ENCODE measurements at places on chromosomes 4 and X.

DNA sequence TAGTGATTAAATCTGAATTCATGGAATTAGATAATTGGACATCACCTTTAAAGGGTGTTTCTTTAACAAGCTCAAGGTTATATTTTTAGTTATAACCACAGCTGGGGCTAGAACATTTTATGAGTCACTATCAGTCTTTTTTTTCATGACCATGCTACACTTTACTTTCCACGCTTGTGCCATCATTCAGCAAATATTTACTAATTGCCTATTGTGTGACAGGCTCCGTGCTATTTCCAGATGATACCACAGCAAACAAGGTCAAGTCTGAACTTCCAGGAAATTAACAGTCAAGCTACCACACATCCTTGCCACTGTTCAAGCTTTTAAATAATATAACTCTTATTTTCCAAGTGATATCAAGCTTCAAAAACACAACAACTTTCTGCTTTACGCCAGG is 16.5 kb downstream of the SPANXN3 start:
- no peak for DNase-seq

- no peak for DNase-seq
Observed at GRCh38 chr4:7519638-7520376, 85.1 kb upstream of the PSAPL1 start.

DNA sequence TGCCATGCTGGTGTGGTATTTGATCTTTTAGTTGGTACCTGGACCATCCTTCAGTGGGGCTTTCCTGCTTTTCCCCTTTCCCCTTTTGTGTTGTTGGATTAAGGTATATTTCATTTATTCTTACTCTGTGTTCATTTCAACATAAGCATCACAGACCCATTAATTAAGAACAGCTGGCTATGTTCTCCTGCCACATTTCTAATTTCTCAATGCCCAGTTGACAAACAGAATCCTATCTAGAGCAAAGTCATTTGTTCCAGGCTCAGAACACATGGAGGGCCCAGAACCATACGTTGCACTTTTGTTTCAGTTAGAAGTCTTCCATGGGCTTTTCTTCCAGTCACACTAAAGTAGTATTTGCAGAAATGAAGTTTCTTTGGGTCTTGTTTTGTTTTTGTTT is 46.1 kb upstream of the EOLA2 start:
- DNase-seq: no peak

DNA sequence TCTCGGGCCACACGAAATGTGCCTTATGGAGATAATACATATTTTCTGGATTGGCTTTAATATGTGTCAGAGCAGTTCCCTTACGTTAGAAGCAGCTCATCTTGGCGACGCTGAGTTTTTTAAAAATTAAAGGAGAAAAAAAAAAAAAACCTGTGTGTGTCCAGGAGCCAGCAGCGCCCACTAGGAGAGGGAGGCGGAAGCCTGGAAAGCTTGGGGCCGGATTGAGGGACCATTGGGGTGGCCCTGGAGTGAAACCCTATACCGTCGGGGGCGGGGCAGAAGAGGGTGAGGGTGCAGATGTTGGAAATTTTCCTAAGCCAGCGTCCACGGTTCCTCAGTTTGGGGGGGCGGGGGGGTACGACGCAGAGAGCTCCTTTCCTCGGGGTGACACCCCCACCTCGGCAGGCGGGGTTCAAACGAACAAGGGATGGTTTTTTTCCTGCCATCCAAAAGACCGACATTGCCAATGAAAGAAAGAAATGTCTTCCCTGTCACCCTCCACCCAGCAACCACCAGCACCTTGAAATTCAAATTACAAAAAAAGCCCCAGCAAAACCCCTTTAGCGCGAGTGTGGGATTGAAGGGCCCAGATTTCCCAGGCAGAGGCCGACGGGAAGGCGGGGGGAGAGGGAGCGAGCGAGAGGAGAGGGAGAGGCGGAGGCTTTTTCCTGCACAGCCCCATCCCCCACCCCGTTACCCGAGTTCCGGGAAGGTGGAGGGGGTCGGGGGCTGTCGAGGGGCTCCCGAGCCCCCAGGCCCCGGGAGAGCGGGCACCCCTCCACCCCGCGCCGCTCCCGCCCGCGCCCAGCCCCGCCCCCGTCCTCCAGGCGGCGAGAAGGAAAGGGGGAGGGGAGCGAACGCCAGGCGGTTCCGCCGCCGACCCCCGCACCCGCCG is 859 bp downstream of the SMARCA1 start:
- DNase-seq: peak; percentile 70

DNA sequence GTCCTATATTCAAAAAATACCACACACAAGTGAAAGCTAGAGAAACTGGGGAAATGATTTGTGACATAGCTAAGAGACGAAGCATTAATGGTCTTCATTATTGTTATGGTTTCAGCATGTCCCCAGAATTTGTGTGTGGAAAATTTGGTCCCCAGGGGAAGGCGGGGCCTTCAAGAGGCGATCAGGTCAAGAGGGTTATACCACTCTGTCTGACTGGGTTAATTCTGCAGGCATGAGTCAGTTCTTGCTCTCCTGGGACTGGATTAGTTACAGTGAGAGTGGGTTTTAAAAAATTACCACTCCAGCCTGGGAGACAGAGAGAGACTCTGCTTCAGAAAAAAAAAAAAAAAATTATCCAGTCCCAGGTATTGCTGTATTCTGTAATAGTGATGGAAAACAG is 2.1 kb upstream of the MTNR1A start:
- DNase-seq: no peak

- DNase-seq: no peak
Observed at GRCh38 chr4:172778583-172778982, 390.0 kb upstream of the GALNT7 start.

DNA sequence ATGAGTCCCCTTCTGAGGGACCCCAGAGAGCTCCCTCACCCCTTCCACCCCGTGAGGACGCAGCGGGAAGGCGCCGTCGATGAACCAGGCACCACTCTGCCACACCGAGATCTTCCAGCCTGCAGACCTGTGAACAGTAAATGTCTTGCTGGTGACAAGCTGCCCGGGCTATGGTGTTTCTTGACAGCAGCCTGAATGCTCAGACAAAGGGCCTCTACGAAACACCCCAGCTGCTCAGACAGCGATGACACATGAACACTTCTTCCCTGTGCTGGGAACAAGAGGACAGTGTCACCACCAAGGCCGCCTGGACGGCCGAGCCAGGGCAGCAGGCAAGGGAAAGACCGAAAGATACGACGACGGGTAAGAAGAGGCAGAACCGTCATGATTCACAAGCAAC is 30.6 kb upstream of the GTPBP6 start:
- DNase-seq: no peak

GRCh38 chr4:110540982-110541451 is 65.1 kb downstream of the ENPEP start:
- DNase-seq: no peak

Measured in iPS-NIHi11 (cell line).